ENCODE measurements at places on chromosomes 4 and X.

DNA sequence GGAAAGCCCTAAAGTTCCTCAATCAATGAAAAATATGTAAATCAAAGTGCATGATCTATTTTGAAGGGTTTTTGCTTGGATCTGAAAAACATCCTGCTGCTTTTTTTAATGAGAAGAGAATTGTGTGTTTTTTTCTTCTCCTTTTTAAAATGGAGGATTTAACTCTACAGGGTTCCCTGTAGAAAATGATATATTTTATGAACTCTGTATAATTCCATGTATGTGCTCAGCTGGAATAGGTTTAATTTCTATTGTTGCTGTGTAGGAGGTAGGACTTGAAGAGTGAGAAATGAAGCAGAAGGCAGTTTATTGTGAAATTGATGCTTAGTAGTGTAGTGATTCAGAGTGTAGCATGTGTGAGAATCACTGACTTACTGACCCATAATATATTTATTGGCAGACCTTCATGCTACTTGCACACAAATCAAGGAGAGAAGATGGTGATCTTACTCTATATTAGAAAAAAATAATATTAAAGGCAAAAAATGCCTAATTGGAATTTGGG lies 286.8 kb upstream of the FSTL5 start:
- DNase-seq, result no peak

- DNase-seq, result no peak
These were observed 126.9 kb downstream of the UNC5C start for GRCh38 chr4:95421869-95422268.

GRCh38 chrX:153476666-153477363 lies 6.4 kb upstream of the HAUS7 start:
- peak; percentile 78 for DNase-seq

GRCh38 chrX:25290132-25290531 lies 274.4 kb upstream of the ARX start:
- DNase-seq, result no peak

- DNase-seq, result no peak
These were observed 15.8 kb downstream of the CAMK2D start for GRCh38 chr4:113745711-113746110.

DNA sequence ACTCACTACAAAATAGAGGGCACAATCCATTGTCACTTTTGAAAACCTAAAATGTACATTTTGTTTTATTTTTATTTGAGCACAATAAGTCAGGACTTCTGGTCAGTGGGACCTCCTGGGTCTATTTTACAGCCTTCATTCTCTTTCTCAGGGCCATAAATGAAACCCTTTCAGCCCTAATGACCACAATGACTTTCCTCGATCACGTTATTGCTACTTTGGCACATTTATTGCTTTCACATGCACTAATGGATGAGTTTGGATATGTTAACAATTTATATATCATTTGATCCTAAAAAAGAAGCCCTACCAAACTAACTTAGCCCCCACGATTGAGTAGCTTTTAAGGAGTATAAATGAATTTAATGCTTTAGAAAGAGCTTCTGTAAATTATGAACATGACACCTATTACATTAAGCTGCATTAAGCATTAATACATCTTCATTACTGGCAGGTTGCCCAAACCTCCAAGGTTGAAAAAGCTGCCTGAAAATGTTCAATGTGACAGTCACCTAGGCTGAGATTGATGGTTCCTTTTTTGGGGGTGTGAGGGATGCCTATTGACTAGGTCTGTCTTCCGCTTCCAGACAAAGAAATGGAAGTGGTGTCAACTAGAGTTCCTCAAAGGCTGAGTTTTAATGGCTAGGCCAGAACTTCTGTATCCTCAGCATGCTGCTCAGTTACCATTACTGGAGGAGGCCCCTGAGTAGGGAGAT lies 296.4 kb downstream of the GPAT3 start:
- no peak for DNase-seq

GRCh38 chr4:155033604-155034003 lies 174.8 kb upstream of the NPY2R start:
- DNase-seq, result no peak

- DNase-seq, result no peak
These were observed 72.2 kb downstream of the CCKAR start for GRCh38 chr4:26418107-26418506.

DNA sequence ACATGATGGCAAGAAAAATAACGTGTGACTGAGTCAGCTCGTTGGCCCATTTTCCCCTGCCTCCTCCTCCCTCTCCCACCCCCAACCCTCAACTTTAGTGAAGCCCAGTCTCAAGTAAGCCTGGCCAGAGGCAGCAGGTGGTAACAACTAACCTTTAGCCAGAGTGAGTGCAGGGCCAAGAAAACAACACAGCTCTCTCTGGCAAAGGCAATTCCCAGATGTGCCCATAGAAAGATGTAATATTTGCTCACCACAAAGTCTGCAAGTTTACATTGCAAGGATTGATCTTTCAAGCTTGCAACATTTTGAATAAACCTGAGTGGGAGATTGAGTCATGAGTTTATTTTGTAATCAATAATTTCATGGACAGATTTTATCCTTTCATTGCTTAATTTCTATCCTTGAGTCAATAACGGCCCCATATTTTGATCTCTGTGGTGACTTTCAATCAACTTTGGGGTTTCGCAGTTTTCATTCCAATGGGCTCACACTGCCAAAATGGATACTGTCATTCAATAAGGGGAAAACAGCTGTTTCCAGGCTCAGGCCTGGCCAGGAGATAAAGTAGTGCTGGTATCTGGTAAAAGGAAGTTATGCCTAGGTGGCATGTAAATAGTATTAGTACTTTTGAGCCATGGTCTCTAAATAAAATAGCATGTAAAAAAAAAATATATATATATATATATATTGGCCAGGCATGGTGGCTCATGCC lies 130.7 kb upstream of the TMEM164 start:
- no peak for DNase-seq

DNA sequence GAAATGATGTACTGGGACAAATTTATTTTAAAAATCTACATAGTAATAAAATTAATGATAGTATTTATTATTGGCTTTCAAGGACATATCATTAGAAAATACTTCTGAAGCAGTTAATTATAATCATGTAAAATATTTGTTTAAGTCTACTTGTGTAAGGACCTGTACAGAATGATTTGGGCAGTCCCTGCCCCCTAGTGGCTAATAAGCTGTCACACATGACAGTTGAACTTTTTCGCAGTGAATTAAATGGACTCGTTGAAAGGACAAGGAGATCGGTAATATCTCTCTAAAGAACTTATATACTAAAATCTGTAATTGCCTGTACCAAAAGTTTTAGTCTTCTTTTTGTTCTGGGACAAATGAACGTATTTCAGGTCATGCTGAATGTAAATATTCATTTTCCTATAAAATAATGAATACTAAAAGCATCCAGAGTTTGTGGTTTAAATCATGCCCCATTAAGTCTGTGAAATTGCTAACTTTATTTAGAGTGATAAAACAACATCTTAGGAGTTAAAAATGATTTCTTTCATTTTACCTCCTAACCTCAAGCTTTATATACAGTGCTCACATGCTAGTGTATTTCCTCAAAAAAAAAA lies 13.6 kb downstream of the EXOC1 start:
- DNase-seq, result peak; percentile 26

DNA sequence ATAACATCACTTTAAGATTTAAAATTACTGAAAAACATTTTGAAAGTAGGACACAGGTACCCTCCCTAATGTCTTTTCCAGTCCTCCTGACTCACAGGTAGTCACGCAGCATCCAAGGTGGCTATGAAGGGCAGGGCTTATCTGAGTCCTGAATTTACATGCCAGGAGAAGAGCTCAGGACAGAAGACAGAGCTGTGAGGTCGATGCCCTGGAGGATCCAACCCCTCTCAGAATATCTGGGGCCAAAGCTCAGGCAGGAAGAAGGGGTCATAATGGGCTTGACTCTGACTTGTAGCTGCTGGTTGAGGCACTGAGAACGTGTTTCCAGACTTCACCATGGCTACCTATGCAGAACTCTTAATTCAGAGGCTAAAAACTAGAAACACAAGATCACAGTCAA lies 177.5 kb downstream of the AASDH start:
- DNase-seq, result peak; percentile 15

DNA sequence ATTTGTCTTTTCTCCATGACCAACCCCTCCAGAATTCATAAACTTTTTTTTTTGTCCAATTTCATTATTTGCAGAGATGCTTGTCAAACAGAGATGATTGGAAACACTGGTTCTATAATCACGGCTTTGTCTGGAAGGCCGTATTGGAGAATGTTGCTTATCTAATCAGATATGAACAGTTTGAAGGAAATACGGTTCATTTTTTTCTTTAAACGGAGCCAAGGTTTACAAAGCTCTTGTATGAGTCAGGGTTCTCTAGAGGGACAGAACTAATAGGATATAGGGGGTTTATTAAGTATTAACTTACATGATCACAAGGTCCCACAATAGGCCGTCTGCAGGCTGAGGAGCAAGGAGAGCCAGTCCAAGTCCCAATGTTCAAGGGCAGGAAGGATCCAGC lies 1415.8 kb downstream of the C4orf33 start:
- DNase-seq, result no peak

- no peak for DNase-seq
These were observed 98.4 kb downstream of the ZNF827 start for GRCh38 chr4:145840162-145840768.

- DNase-seq, result no peak
These were observed 804 bp downstream of the OSTC start for GRCh38 chr4:108651014-108651791.

Data from H7 (cell line).